ENCODE measurements at places on chromosomes 1 and 21. TPM values are rescaled to one million over a fixed set of nuclear protein-coding genes. Genes with fewer than 3 reads are reported as not detected.

Gene UMODL1
- total RNA-seq: not detected

Gene BSND
- not detected for total RNA-seq

Gene CFAP141
- not detected for total RNA-seq

Gene LCE2C
- not detected for total RNA-seq

Gene SOD1
- 454 TPM for total RNA-seq

Gene C8B
- total RNA-seq: not detected

Gene UBL4B
- not detected for total RNA-seq

Gene LHX8
- total RNA-seq: 1.1 TPM

Gene CDC42
- total RNA-seq: 215 TPM

Gene MYOM3
- 5.8 TPM for total RNA-seq

Gene MTMR11
- total RNA-seq: 9.6 TPM

Gene FCRL1
- total RNA-seq: not detected

Gene ATP1A4
- not detected for total RNA-seq

Gene APOBEC4
- not detected for total RNA-seq

Gene CITED4
- 57.3 TPM for total RNA-seq

Gene TRPM2
- 9.3 TPM for total RNA-seq

Gene FCRL6
- total RNA-seq: not detected

Gene UTS2
- total RNA-seq: not detected

Gene MROH9
- not detected for total RNA-seq

Gene NHLH1
- 0.45 TPM for total RNA-seq

Gene ERICH3
- not detected for total RNA-seq

Gene DCDC2B
- total RNA-seq: not detected

Gene ADORA1
- 0.73 TPM for total RNA-seq

Gene PRMT6
- total RNA-seq: not detected

Gene SPRR1B
- total RNA-seq: not detected

Gene PEAR1
- 9.7 TPM for total RNA-seq

Gene DTL
- total RNA-seq: 26.7 TPM

Gene PCNX2
- 11.9 TPM for total RNA-seq

Gene C1orf185
- not detected for total RNA-seq

Gene CD5L
- not detected for total RNA-seq

Gene CRP
- total RNA-seq: not detected

Gene RGS8
- not detected for total RNA-seq

Gene DNALI1
- not detected for total RNA-seq

Gene CLCA2
- total RNA-seq: not detected

Gene KRTAP13-1
- not detected for total RNA-seq

Gene RRP15
- total RNA-seq: 29.3 TPM

Gene CDA
- 42.4 TPM for total RNA-seq

Gene IL23R
- total RNA-seq: not detected

Gene OPTC
- not detected for total RNA-seq

Gene FBXO2
- total RNA-seq: 9.1 TPM

Gene NTMT2
- total RNA-seq: not detected

Gene NPR1
- 1.2 TPM for total RNA-seq

Gene AJAP1
- total RNA-seq: not detected
